ENCODE measurements at places on chromosomes 5 and 9.

GRCh38 chr9:132055756-132056155 lies 23.9 kb downstream of the MED27 start:
- no peak for DNase-seq

DNA sequence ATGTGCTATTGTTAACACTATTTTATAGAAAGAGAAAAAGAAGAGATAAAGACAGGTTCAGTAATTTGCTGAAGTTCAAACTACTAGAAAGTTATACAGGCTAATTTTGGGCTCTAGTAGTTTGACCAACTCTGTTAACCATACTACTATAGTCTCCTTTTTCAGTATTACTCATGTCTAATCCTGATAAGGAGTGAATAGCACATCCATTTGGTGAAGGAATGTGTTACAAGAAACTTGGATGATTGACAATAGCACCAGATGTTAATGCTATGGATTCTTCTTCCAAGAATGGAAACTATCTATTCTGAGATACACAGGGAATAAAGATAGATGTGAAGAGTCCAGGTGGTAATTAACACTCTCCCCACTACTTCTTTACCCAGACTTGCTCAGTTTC lies 677.3 kb downstream of the PRELID2 start:
- no peak for DNase-seq

GRCh38 chr9:94150890-94151650 lies 66.8 kb downstream of the PTPDC1 start:
- DNase-seq = no peak

DNA sequence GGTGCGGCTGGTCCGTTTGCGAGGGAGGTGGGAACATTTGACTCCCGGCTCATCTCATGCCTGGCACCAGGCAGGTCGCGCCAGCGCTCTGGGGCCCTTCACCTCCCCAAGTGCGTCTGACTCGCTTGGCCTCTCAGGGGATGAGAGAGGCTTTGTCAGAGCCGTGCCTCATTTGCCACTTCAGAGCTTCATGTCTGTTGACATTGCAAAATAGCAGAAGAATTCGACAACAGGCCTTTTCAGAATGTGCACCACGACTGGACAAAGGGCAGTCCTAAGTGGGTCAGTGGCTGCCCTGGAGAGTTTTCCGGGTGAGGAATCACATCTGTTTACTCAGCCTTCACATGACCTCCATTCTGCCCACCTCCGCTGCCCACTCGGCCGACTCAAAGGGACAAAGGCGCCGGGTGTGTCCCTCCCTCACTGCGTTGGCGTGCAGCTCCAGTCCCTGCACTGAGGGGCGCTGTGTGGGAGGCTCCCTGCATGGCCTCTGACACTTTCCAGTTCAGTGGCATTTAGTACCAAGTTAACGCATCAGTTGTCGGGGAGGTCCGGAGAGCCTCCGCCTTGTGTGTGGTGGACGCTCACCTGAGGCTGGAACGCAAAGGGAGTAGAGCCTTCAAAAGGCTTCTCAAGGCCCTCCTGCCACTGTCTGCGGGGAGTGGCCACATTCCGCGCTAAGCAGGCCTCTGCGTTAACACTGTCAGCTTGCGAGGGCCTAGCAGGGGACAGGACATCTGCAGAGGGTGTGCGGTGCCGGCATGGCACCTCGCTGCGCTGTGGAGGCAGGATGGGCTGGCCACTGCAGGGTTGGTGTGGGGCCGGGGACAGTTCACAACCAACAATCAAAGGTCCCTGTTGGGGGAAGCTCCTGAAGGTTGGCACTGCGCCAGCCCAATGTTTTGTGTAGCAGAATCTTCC lies 171.5 kb downstream of the NXNL2 start:
- no peak for DNase-seq

GRCh38 chr9:80437825-80438224 lies 866.1 kb downstream of the TLE4 start:
- no peak for DNase-seq

DNA sequence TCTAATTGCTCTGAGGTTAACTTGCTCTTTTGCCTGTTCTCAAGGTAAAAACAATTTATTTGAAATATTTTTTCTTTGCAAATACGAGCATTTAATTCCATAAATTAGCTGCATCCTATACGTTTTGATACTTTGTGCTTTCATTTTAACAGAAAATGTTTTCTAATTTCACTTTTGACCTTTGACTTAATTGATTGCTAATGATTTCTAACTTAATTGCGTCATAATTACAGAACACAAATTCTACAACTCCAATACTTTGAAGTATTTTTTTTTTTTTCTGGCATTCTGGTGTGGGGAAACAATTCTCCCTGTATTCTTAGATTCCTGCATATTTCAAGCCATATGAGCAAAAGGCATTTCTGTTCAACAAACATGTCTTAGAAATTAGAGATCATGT lies 134.0 kb downstream of the ISOC1 start:
- DNase-seq = no peak

DNA sequence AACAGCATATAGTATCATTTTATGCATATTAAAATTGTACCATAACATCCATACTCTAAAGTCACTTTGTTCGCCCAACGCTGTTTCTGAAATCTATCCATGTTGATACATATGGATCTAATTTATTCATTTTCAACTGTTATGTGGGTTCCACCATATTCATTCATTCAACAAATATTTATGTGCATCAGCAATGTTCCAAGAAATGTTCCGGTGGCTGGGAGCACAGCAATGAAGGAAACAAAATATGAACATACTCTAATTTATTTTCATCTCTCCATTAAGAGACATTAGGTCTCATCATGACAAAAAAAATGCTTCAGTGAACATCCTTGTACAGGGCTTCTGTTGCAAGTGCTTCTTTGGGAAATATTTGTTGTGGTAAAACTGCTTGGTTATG lies 75.4 kb downstream of the MARCHF3 start:
- no peak for DNase-seq

DNA sequence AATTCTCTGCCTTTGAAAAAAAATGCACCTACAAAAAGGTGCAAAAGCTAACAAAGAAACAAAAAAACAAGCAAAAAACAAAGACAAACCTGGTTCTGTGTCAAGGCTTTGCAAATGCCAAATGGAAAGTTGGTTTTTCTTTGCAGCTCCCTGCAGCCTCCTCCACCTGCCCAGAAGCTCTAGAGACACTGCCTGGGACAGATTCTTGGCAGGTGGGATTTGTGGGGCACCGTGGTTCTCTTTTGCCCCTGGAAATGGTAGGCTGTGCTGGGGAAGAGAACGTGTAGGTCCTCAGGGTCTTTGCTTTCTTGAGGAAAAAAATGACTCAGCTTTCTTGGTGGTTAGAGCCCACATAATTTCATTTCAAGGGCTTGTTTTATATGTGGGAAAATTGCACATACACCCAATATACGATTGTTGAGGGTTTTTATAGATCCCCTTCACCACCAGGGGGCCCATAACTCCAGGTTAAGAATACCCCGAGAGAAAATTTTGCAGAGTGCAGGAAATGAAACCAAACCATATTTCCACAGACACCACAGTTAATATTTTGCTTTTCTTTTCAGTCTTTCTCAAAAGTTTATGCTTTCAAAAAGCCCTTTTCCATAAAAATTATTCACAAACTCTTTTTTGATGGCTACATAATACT lies 58.7 kb downstream of the NXNL2 start:
- DNase-seq = peak; percentile 85

GRCh38 chr9:800591-801150 lies 40.8 kb upstream of the DMRT1 start:
- DNase-seq = no peak

DNA sequence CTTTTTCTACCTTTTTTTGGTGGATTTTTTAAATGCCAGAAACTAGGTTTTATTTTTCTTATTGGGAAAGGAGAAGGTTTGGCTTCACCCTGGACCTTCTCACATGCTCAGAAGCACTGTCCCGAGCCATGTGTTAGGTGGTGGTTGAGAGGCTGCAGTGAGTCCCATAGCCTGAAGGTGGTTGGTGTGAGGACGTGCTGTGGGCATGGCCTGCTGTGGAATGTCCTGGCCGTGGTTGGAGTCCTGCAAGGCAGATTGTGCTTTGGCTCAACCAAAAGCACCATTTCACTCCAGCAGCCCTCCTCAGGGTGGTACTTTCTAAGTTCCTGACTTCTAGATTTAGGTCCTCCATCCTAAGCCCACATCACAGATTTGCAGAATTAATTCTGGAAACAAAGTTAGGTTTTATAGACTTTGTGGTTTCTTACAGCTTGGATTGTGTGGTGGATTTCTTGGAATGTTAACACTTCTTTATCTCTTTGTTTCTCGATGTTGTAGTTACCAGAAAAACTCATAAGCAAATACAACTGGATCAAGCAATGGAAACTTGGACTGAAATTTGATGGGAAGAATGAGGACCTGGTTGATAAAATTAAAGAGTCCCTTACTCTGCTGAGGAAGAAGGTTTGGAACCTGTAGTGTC lies 22.6 kb downstream of the OTULIN start:
- DNase-seq = no peak

GRCh38 chr5:132471944-132472343 lies 18.6 kb downstream of the IRF1 start:
- DNase-seq = no peak

DNA sequence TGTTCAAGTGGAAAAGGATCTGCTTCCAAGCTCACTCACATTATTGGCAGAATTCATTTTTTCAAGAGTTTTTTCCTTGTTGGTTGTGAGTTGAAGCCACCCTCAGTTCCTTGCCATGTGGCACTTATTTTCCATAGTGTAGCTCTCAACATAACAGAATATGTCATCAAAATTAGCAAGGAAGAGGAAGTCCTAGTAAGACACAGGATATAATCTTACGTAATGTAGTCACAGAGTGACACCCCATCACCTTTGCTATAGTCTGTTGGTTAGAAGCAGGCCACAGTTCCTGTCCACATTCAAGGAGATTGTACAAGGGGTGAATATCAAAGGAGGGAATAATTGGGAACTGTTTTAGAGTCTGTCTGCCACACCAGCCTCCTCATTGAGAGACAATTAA lies 15.7 kb downstream of the IRGM start:
- DNase-seq = no peak

- no peak for DNase-seq
Measured at GRCh38 chr5:14225173-14225834, 82.2 kb downstream of the TRIO start.

GRCh38 chr5:53323511-53323910 lies 156.9 kb upstream of the FST start:
- no peak for DNase-seq

GRCh38 chr9:1980387-1980786 lies 34.8 kb upstream of the SMARCA2 start:
- DNase-seq = no peak

GRCh38 chr9:114240647-114241558 lies 82.0 kb upstream of the ORM1 start:
- DNase-seq = no peak

GRCh38 chr9:128727640-128728248 lies 3.8 kb upstream of the ZDHHC12 start:
- no peak for DNase-seq

DNA sequence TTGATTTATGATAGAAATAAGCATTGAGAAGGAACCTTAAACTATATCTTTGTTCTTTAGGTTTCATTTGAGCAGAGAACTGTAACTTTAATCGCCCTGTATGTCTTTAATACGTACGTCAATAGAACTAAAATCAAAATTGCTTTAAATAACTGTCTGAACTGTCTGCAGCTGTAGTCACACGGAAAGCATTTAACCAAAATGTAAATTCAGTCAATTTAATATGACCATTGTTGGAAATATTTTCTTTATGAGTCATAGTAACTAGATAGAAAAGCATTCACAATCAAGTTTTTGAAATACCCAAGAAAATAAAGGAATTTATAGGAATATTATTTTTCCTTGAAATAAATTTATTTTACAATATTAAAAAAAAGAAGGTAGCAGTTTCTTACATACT lies 157.1 kb upstream of the CDH6 start:
- no peak for DNase-seq

GRCh38 chr9:35510754-35511428 lies 21.0 kb downstream of the RUSC2 start:
- no peak for DNase-seq

GRCh38 chr5:156121882-156122281 lies 205.1 kb upstream of the SGCD start:
- DNase-seq = no peak

DNA sequence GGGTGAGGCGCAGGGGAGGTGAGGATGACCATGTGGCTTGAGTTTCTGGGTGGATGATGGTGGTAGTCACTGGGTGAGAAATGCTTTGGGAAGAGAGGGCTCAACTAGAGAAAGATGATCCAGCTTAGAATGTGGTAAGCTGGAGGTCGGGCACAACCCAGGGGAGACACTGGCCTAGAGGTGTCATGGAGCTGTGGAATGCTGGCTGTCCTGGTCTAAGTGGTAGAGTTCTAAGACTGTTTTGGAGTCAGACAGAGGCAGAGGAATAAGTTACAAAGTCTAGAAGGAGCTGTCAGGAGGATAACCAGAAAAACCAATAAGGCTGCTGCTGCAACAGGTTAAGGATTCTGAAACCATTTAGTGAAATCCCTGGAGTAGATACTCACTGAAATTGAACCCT lies 19.2 kb upstream of the ACSL6 start:
- no peak for DNase-seq

- no peak for DNase-seq
Measured at GRCh38 chr5:82982846-82983245, 94.3 kb downstream of the TMEM167A start.

DNA sequence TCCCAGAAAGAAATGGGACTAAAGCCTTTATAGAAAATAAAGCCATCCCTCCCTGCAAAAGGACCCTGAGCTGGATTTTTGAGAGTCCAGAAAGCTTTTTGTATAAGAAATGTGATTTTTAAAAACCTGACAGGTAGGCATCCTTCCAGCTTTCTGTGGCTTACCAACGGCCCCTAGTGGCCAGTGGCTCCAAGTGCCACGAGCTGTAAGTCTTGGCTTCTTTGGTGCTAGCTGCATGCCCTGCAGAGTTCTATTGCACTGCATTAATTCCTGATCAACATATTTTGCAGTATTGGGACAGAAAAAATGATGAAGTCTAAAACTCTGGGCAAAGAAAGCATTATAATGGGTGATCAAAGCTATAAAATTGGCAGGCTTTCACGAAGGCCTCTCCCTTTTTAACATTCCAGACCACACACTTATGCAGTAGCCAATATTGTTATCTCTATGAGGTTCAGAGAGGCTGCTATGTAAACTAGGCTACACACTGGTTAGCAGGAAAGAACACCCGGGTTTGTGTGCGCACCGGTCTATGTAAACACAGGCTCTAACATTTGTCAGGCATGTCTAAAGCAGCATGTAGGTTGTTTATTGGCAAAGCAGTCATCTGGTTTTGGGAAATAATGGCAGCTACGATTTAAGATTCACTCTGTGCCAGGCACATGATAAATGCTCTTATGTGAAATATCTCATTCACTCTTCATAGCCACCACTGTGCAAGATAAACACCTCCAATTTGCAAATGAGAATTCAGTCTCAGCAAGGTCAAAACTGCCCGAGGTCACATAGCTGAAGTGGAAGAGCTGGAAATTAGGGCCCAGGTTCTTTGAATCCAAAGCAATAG lies 55.2 kb downstream of the NMUR2 start:
- DNase-seq = peak; percentile 75

DNA sequence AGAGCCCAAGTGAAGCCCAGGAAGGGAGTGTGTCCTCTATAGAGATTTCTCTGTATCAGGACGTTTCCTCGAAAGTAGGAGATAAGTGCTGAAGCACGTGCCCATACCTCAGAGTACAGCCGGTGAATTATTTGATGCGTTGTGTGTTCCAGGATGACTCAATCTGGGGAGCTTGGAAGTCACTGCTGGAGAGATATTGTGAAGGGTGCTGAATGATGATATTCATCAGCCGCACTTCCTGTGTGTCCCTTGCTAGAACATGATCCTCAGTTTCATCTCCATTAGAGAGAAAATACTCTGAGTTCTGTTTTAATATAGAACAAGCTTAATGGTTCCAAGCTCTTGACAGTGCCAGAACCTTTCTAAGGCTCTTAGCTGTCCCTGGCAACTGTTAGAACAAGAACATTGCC lies 402.3 kb upstream of the ADAMTSL1 start:
- no peak for DNase-seq
